Suppressor macrophage (primary cell): ENCODE measurements at places on chromosomes 1 and 21.

GRCh38 chr1:39940980-39941871 is 13.7 kb upstream of the MFSD2A start:
- DNase-seq: no peak

- no peak for DNase-seq
Observed at GRCh38 chr21:32538147-32538792, 47.1 kb downstream of the TCP10L start.

DNA sequence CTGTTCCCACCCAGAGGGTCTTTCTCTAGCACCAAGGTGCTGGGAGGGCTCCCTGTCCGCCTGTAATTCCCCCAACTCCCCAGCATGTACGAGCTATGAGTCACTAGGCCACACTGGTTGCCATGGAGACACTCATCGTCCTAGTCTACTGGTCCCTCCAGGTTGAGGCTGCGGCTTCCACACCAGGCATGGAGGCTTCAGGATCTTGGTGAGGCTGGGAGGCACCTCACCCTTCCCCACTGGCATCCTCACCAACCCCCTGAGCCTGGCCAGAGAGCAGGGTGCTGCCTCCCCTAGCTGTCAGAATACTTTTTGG is 75.6 kb upstream of the KAZN start:
- DNase-seq: no peak

DNA sequence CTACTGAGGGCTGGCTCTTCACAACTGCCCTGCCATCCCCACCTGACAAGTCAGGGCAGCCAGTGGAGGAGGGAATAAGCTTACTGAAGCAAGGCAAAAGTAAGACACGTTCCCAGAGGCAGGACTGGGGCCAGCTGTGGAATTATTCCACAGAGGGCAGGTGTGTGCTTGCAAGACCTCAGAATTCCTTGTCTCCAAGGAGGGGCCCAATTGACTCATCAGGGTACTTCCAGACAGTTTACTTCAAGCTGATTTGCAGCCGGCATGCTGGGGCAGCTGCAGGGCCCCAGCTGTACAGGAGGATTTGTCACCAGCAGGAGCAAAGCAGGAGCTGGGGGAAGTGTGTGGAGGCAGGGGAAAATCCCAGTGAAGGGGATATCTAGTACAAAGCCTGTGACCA is 167.5 kb upstream of the CAMK1G start:
- DNase-seq: no peak

DNA sequence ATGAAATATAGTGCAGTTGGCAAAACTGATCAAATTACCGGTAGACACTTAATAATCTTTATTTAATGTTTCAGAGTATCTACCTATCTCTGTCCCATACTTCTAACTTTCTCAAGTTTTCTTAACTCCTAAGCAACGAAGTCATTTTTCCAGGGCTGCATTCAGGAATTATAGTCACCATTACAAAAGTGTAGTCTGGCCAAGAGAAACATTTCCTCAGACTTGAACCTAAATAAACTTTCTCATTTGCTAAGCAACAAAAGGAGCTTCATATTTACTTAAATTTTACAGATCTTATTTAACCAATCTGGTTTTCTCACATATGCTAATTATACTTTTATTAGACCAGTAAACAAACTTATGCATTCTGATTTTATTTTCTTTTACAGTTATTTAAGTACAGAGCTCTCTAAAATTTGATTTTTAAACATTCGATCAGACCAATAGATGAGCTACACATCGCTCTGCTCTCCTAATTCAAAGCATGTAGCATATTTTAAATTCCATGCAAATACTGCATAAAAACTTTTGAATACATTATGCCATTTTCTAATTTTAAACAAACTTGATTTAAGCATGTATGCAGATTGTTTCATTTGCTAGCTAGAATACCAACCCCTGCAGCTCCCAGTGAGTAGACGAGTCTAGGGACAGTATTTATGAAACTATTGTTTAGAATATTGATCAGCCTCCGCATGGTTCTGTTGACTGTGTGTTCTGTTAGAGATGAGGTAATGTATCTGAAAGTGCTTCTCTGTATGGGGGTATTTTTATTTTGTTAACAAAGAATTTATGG is 201.4 kb downstream of the CHRM3 start:
- no peak for DNase-seq

DNA sequence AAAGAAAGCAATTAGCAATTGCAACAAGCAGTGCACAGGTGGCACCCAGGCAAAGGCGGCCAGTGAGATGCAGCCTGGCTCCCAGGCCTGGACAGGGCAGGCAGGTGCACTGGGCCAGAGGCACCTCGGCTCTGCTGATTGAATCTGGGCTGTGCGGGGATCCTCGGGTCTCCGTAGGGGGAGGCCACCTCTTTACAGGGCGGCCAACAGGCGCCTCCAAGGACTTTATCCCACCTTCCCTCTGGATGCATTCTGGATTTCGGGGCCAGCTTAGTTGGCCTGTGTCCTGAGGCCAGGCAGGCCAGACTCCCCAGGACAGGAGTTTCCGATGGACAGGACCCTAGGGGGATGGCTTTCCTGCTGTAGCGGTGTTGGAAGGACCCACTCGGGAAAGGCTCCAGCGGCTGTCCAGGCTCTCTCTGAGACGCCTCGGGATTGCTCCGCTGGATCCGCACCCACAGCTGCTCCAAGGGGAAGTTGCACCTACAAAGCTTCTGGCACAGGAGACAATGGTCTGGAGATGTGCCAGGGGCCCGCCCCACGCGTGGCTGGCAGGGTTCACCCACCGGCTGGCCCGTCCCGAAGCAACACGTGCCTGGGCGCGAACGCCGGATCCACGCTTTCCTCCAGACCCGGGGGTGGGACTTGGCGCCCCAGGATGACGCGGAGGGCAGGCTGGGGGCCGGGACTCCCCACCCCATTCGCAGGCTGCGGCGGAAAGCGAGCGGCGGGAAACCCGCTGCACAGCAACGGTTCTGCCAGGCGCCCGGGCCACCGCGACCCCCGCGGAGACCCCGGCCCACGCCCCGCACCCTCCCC is 810 bp downstream of the SLC19A1 start:
- DNase-seq: peak; percentile 77

DNA sequence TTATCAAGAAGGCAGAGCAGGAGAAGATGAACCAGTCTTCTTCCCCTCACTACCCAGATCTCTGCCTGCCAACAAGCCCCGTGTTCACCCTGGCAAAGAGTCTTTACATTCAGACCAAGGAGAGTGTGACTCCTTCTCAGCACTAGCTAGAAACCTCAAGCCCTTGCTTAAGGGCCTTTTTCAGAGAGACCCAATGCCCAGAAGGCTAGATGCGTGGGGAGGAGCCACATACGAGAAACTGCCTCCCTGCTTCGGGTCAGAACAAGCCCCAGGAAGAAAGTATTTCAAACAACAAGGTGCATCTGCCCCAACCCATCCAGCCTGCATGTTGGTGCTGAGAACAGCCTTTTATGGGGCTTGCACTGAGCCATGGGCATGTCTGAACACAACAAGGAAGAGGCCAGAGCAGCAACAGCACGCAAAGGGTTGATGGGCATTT is 152.7 kb upstream of the CAMK1G start:
- no peak for DNase-seq

- DNase-seq: no peak
Observed at GRCh38 chr1:149879556-149879955, 19.8 kb upstream of the BOLA1 start.

- DNase-seq: no peak
Observed at GRCh38 chr1:74357756-74358155, 122.6 kb downstream of the TNNI3K start.

DNA sequence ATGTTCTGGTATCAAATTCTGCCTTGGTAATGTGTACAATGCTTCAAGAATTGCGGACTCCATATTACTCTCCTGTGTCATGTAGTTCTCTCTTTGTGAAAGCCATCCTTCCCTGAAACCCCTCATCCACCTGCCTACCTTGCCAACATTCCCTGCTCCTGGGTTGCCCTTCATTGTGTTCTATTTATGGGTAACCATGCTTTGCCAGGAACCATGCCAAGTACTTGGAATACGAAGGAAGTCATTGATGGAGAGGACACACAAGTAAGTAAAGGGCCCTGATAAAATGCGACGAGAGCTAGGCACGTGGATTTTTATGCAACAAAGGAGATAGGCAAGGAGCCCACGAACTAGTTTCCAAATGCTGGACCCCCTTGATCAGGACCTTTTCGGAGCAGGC is 300.8 kb downstream of the DISC1 start:
- no peak for DNase-seq

DNA sequence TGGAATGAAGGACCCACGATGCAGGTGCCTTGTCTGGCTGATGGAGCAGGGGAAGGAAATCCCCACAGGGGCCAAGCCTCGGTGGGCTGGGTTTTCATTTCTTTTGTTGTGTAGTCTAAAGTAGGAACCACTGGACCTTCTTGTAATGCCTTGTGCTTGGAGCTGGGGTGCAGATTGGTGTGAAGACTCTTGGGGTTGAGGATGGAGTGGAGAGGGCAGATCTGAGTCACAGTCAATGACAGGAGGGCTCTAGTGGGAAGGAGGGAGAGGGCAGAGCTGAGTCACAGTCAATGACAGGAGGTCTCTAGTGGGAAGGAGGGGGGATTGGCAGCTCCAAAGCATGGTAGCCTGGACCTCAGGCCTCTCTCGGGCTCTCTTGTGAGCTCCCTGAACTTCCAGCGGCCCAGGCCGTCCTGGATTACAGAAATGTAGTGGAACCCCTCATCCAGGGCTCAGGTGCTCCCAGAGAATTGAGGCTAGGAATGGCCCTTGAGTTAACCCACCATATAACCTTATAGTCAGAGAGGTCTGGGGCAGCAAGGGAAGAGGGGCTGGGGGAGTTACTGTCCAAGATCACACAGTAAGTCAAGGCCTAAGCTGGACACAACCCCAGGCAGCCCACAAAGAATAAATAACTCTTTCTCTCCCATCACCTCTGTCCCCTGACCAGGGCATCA is 313.8 kb downstream of the MATN1 start:
- DNase-seq: no peak

DNA sequence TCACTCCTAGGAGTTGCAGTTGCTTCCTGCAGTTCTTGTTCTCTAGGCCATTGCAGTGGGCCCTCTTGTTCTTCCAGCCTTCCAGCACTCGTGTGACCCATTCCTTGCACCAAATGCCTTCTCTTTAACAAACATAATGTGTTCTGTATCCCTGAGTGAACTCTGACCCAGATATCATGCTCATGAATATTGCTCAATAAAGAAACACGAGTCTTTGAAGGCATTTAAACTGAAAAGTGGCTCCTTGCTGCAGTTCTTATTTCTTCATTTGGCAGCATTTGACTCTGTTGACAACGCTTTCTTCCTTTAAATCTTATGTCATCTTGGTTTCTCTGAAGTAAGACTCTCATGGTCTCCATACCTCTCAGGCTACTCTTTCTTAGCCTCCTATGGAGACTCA is 100.7 kb upstream of the PDE4B start:
- peak; percentile 65 for DNase-seq

GRCh38 chr1:153509729-153510354 is 25.9 kb downstream of the S100A6 start:
- peak; percentile 48 for DNase-seq

DNA sequence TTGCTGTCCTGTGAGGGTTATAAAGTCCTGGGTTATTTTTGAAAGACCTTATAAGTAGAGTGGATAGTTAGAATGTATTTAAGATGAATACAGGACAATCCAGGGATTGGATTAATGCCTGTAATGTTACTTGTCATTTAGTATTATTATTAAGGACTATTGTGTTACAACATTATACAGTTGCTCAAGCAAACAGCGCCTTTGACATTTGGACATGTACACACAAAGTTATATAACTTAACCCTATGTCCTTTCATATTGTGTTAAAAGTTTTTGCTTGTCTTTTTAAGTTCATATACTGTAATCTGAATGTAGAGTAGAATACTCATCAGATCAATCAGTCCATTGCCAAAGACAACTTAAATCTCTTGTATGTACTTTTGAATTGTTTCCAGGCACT is 2.0 kb downstream of the PRKAA2 start:
- DNase-seq: no peak

GRCh38 chr1:213201380-213202155 is 150.5 kb downstream of the RPS6KC1 start:
- DNase-seq: no peak

DNA sequence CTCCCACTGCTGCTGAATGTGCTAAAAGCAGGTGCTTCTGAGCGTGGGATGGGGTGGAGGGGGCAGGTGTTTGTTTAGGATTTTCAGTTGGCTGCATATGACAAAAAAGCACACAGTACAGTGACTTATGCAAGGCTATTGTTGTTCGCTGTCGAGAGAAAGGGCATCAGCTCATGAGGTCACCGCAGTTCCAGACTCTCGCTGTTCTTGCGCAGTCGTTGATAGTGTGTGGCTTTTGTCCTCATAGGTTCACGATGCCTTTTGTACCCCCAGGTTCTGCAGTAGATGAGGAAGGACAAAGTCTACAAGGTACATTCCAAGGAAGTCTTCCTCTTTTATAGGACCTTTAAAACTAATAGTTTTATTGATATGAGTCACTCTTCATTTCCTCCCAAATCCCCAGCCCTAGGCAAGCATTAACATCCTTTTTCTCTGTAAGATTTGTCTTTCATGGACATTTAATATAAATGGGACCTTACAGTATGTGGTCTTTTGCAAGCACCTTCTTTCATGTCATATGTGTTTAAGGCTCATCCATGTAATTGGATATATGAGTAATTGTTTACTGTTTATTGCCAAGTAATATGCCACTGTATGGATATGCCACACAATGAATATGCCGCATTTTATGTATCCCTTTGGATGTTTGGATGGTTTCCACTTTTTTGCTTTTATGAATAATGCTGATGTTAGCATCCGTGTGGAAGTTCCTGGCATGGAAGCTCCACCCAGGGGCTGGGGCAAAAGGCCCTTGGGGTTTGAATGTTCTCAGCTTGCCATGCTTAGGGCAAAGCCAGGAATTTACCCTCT is 14.5 kb upstream of the NLRP3 start:
- peak; percentile 40 for DNase-seq

DNA sequence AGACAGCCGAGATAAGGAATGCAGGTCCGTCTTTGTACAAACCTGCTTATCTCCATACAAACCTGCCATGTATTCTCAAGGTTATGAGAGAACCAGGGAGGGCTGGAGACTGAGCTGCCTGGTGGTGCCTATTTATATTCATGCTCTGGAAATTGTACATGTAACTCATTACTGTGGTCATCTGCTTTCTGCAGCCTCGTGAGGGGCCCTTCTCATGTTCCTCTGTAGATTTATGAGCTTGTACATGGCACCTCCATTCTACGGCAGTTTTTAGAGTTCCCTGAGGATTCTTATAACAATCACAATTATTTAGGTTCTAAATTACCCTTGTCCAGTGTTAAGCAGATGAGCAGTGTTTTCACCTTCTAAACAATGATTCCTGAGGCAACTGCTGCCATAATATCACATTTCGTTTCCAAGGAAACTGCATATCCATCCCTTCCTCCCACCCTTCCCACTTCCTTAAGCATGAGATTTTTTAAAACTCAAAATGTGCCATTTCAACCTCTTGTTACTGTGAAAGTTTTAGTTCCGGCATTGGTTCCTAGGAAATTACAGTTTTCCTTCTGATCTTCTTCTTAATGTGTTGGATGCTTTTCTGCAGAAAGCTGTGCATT is 112.1 kb downstream of the ST6GALNAC3 start:
- DNase-seq: no peak

- DNase-seq: peak; percentile 74
Observed at GRCh38 chr1:235063068-235063765, 65.4 kb downstream of the TOMM20 start.

- no peak for DNase-seq
Observed at GRCh38 chr1:237181743-237182317, 139.8 kb downstream of the RYR2 start.
